ENCODE measurements at places on chromosomes 12 and 14. TPM values are rescaled to one million over a fixed set of nuclear protein-coding genes. Genes with fewer than 3 reads are reported as not detected.

- no peak for DNase-seq
Measured at GRCh38 chr12:3187846-3188770, 110.9 kb downstream of the TSPAN9 start.

- no peak for DNase-seq
Measured at GRCh38 chr14:60514378-60514740, 5.4 kb downstream of the SIX6 start.

GRCh38 chr14:53549956-53550355 lies 396.8 kb upstream of the DDHD1 start:
- DNase-seq, result no peak

- no peak for DNase-seq
Measured at GRCh38 chr14:55450987-55451386, 10.6 kb upstream of the TBPL2 start.

DNA sequence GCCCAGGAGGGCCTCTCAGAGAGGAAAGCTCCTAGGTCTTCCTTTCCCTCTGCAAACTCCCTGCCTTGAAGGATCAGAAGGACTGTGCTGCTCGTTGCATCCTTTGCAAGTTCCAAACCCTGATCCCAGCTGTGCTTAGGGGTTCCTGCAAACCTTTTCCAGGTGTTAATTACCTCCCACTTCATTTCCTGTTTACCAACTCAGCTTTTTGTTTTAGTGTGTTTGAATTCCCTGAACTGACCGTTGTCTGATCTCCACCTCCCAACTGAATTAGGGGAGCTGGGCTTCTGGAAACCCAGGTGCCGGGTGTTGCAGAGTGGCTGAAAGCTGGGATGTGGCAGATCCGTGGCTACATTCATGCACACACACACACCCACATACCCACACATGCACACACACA lies 20.6 kb upstream of the BDKRB1 start:
- DNase-seq, result no peak

- DNase-seq, result no peak
Measured at GRCh38 chr12:88298761-88299242, 156.7 kb downstream of the TMTC3 start.

GRCh38 chr12:75859868-75860267 lies 171.7 kb downstream of the PHLDA1 start:
- no peak for DNase-seq

NAA30 gene
- total RNA-seq, result 24.6 TPM

FITM1 gene
- total RNA-seq, result not detected

MIP gene
- total RNA-seq, result not detected

KRT83 gene
- total RNA-seq, result not detected

SLC39A2 gene
- not detected for total RNA-seq

KRT73 gene
- total RNA-seq, result not detected

CLEC4C gene
- not detected for total RNA-seq

GLIPR1L1 gene
- not detected for total RNA-seq
